RPMI7951 (cell line): ENCODE measurements at places on chromosomes 12 and 14. TPM values are rescaled to one million over a fixed set of nuclear protein-coding genes. Genes with fewer than 3 reads are reported as not detected.

The LRP1-AS gene
- total RNA-seq = not detected in 2 replicates

The KCNC2 gene
- not detected in 2 replicates for total RNA-seq

The SLC5A8 gene
- not detected in 2 replicates for total RNA-seq

The NXPH4 gene
- total RNA-seq = 1.7 and 4.1 TPM in 2 replicates

The ACYP1 gene
- total RNA-seq = 43.6 and 46.7 TPM in 2 replicates

The RNASE3 gene
- total RNA-seq = not detected in 2 replicates

The KIF26A gene
- not detected in 2 replicates for total RNA-seq

The ISCA2 gene
- total RNA-seq = 32.4 and 36.1 TPM in 2 replicates

The KRT78 gene
- total RNA-seq = 0.20 and 0.36 TPM in 2 replicates

The ARPC3 gene
- total RNA-seq = 501 and 524 TPM in 2 replicates

The PTCSC3 gene
- total RNA-seq = not detected in 2 replicates

The TMEM63C gene
- not detected in 2 replicates for total RNA-seq

The UNC79 gene
- under 0.01 TPM in 1 of 2 replicates, not detected in the other for total RNA-seq

The SYNE2 gene
- 22.2 and 24.2 TPM in 2 replicates for total RNA-seq

The DTX1 gene
- total RNA-seq = not detected in 2 replicates

The MYF5 gene
- not detected in 2 replicates for total RNA-seq

The PRH1 gene
- total RNA-seq = 3.5 and 10.7 TPM in 2 replicates

The BMP4 gene
- 76.8 and 77.1 TPM in 2 replicates for total RNA-seq

The GLIPR1L1 gene
- not detected in 2 replicates for total RNA-seq

The MUCL1 gene
- not detected in 2 replicates for total RNA-seq

The PLBD1 gene
- total RNA-seq = 0.78 and 1.3 TPM in 2 replicates

The CALM1 gene
- total RNA-seq = 269 and 327 TPM in 2 replicates

The SCARB1 gene
- total RNA-seq = 13.9 and 15.3 TPM in 2 replicates

The IFI27 gene
- 11.3 and 28.8 TPM in 2 replicates for total RNA-seq

The PTPRR gene
- 9.0 and 9.4 TPM in 2 replicates for total RNA-seq

The GLTP gene
- total RNA-seq = 35.7 and 36.8 TPM in 2 replicates

The SALL2 gene
- 0.48 and 1.1 TPM in 2 replicates for total RNA-seq

The RIPK3 gene
- 0.60 and 1.3 TPM in 2 replicates for total RNA-seq

The GPR135 gene
- total RNA-seq = 0.48 and 0.68 TPM in 2 replicates

The PPM1A gene
- total RNA-seq = 11.3 and 12.7 TPM in 2 replicates

The SPRING1 gene
- 16.3 and 17.6 TPM in 2 replicates for total RNA-seq

The TC2N gene
- not detected in 2 replicates for total RNA-seq

The MOAP1 gene
- total RNA-seq = 6.5 and 9.3 TPM in 2 replicates

The STXBP6 gene
- total RNA-seq = 14.9 and 18.7 TPM in 2 replicates

The SIX1 gene
- 6.7 and 7.7 TPM in 2 replicates for total RNA-seq

The KCNJ8 gene
- total RNA-seq = under 0.01 TPM in 1 of 2 replicates, not detected in the other

The COCH gene
- total RNA-seq = 0.12 TPM in 1 of 2 replicates, not detected in the other

The RILPL1 gene
- total RNA-seq = 4.8 and 10.3 TPM in 2 replicates

The ACRBP gene
- total RNA-seq = 0.48 TPM in 1 of 2 replicates, not detected in the other

The SYCP3 gene
- total RNA-seq = 0.20 TPM in 1 of 2 replicates, not detected in the other

The SYNJ2BP gene
- 16.7 and 21.0 TPM in 2 replicates for total RNA-seq

The NDRG2 gene
- total RNA-seq = 0.96 and 2.1 TPM in 2 replicates
